HEK293T (cell line): ENCODE measurements at places on chromosomes 3 and 15.

GRCh38 chr15:59367022-59367451, 5.6 kb downstream of the MYO1E start:
- DNase-seq = no peak

DNA sequence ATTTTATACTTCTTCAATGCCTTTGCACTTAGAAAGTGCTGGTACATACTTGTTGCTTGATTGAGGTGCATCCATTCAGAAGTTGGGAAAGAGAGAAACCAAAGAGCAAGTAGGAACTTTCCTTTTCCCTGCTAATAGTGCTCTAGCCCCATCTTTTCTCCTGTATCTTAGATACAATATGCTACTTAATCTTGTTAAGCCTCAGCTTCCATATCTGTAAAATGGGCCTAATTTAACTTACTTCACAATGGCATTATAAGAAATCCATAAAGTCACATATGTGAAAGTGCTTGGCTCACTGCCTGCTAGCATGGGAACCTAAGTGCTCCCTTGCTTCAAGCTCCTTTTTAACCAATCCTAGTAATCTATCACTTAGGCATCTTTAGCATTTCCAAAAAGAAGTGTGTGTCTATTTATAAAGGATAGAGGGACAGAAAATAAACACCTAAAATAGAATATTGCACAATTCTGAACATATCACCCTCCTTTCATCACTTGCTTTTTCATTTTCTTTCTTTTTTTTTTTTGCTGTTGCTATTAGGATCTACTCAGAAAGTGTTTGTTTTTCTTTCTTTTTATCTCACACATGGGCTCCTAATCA, 28.1 kb downstream of the KCNAB1 start:
- no peak for DNase-seq

DNA sequence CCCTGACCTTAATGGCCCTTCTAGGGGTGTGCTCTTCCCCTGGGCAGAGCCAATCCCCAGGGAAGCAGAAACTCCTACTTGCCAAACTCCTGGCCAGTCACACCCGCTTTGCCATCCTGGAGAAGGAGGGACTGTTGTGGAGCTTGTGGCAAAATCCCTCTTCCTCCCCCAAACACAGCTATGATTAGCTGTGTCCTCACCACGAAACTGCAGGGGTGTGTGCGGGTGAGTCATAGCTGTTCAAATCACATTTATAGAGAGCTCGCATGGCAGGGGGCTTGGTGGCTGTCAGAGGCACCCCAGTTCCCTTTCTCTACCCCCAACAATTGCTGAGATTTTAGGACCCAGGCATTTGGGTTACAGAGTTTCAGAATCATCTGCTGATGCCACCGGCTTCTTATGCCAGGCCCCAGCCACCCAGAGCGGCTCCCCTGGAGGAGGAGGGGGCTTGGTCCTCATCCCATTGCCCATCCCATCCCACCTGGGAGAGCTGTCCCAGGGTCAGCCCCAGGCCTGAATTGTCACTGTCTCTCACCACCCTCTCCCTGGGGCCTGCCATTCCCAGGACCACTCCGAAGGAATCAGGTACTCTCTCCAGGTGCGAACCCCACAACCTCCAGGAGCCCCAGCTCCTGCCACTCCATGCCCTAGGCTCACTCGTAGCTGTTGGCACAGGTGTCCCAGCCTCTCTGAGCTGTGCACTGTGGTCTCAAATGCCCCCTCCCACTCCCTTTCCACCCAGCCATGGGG, 28.8 kb upstream of the MAGEF1 start:
- no peak for DNase-seq

- DNase-seq = no peak
Observed at GRCh38 chr15:35206060-35206675, 121.1 kb upstream of the NANOGP8 start.

GRCh38 chr15:79339588-79340314, 28.8 kb downstream of the TMED3 start:
- peak; percentile 54 for DNase-seq

GRCh38 chr3:170467571-170468147, 49.0 kb downstream of the CLDN11 start:
- DNase-seq = no peak

DNA sequence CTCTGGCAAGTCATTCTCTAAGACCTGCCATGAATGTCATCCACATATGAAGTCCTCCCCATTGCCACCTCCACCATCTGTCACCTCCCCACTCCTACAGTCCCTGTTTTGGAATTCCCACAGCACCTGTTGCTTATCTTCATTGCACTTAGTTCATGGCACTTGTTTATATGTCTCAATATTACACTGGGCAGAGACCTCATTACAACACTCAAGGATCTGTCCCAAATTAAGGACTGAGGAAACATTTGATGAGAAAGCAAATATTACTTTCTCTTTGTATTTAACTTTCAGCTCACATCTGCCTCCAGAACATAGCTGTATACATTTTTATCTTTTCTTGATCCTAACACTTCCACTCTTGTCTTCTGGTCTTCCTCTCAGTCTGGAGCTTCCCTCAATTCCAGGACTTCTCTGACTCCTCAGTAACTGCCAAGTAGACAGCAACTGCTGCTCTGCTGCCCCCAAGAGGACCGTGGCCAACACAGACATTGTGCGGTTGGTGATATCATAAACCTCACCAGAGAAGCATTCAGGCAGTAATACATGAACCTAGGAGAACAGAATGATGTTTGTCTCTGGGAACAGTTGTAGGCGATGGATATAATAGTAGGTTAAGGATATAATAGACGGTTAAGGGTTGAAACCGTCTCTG, 45.0 kb upstream of the FGF12 start:
- DNase-seq = peak; percentile 44

- DNase-seq = no peak
Observed at GRCh38 chr3:46946416-46946815, 30.1 kb downstream of the CCDC12 start.

GRCh38 chr15:80752204-80752603, 27.0 kb upstream of the CEMIP start:
- DNase-seq = no peak

DNA sequence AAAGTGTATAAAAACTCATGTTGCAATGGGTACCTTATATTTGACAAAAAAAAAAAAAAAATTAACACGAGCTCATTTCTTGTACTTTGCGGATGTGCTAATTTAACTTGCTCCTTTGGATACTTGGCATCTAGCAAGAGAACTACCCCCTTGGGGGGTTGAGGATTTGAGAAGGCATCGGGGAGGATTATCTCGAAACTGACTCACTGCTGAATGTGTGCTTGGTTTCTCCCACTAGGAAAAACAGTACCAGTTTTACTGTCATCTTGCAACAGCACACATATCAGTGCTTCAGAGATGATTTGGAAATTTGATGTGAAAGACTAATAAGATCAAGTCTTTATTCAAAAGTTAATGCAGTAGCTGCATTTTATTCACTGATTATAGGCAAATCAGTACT, 891 bp downstream of the EXOG start:
- DNase-seq = no peak

DNA sequence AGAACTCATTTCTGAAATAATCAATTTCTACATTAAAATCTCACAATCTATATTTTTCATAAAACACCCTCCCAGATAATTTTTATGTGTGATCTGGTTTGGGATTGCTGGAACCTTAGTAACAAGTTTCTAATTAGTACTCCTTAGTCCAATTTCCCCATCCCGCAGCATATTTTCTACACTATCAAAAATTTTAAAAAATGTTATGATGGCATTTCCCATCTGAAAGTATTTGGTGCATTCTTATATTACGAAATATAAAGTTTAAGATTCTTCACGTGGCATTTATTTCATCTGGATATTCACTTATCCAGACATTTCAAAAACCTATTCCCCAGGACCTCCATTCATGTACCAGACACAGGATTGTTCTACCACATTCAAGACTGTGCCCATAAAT, 1.5 kb downstream of the OR5H14 start:
- no peak for DNase-seq

DNA sequence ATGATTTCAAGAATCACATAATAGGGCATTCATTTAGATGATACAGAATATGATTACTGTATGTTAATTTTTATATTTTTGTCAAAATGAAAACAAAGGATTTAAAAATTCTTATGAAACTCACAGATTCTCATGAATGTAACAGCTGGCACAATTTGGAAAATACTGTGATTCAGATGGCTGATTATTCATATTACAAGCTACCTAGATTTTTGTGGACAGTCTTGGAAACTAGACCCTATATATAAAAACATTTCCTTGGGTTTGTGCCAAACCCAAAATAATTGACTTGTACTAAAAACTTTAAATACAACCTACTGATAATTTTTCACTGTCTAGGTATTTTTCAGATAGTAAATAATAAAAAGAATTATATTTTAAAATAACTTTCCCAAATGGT, 26.2 kb downstream of the ZBED2 start:
- no peak for DNase-seq

- DNase-seq = no peak
Observed at GRCh38 chr3:56365905-56366640, 102.2 kb downstream of the ERC2 start.

DNA sequence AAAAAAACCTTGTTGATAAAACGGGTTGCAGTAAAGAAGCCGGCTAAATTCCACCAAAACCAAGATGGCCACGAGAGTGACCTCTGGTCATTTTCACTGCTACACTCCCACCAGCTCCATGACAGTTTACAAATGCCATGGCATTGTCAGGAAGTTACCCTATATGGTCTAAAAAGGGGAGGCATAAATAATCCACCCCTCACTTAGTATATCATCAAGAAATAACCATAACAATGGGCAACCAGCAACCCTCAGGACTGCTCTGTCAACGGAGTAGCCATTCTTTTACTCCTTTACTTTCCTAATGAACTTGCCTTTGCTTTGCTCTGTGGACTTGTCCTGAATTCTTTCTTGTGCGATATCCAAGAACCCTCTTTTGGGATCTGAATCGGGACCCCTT, 14.4 kb upstream of the CDC25A start:
- no peak for DNase-seq

DNA sequence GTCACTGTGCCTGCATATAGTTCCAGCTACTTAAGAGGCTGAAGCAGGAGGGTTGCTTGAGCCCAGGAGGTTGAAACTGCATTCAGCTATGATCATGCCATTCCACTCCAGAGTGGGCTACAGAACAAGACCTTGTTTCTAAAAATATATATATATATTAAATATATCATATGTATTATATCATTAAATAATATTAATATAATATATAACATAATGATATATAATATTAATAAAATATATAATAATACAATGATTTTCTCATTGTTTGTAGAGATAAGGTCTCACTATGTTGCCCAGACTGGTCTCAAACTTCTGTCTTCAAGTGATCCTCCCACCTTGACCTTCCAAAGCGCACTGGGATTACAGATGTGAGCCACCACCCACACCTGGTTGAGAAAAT, 101.8 kb downstream of the NAALADL2 start:
- no peak for DNase-seq

GRCh38 chr3:30848087-30848779, 46.2 kb downstream of the GADL1 start:
- no peak for DNase-seq

DNA sequence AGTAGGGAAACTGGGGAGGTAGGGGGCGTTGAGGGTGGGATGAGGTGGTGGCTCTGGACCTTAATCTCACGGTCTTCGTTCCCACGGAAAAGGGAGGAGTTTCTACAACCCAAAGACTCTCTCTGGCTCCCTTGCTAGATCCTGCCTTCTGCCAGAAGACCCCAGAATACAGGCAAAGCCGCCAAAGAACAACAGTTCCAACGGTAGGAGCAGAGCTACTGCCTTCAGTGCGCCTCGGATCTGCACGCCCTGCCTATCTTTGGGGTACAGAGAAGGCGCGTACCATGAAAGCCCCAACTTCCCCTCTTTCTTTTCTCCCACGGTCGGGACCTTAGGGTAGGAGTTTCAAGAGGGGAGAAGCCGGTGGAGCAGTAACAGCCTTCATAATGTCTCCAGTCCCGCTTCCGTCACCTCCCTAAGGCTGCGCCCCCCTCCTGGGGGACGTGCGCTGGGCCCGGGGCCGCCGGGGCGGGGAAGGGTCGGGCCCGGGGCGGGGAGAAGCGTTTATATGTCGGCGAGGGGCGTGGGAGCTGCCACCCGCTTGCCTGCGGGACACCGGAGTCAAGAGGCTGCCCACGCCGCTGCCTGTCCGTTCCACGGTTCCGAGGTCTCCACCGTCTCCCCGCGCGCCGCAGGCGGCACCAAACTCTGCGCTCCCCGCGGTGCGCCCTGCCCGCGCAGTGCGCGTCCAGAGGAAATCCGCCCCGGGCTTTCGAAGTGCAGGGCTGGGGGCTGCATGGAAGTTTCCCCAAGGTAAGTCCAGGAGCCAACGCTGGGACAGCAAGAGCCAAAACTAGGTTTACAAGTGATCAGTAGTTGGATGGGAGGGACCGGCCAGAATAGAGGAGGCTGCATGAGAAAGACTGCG, at the start of gene COL6A6:
TSS of gene COL6A6 (plus strand) at position 533 of the 868 bp plus-strand sequence. CDS start 43,188 bp downstream, outside the sequence.
- DNase-seq = peak; percentile 36

DNA sequence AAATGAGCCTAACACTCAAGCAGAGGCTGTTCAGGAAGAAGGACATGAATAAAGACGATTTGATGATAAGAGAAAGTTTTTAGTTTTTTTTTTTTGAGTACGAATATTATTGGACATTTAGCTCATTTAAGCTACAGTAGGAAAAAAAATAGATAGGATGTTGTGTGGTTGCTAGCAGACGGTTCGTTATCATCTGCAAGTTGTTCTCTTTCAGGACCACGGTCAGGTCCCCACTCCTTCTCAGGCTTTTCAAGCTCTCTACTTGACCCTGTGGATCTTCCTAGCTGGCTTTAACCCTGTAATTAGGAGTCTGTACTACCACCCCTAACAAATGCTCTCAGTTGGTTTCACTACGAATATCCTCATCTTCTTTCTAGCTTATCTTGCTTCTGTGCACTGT, 1.1 kb downstream of the KCNH8 start:
- no peak for DNase-seq

DNA sequence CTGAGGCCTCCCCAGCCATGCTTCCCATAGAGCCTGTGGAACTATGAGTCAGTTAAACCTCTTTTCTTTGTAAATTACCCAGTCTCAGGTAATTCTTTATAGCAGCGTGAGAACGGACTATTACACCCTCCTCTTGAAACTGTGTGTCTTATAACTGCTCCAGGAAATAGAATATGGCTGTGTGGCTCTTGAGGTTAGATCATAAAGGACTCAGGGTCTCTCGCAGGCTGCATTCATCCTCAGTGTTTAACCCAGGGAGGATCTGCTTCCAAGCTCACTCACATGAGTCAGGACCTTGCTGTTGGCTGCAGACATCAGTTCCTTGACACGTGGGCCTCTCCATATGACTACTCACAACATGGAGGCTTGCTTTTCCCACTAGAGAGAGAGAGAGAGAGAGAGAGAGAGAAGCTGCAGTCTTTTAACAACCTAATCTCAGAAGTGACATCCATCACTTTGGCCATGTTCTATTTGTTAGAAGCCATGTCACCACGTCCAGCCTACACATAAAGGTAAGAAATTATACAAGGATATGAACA, 114.3 kb upstream of the UBE2E1 start:
- no peak for DNase-seq

- DNase-seq = no peak
Observed at GRCh38 chr3:42490243-42490642, 12.2 kb upstream of the VIPR1 start.

- DNase-seq = peak; percentile 85
Observed at GRCh38 chr3:14467814-14468620, 65.6 kb downstream of the SLC6A6 start.
